ENCODE measurements at places on chromosomes 16 and 17. TPM values are rescaled to one million over a fixed set of nuclear protein-coding genes. Genes with fewer than 3 reads are reported as not detected.

GRCh38 chr16:3054965-3055733, 8.8 kb downstream of the MMP25 start:
- no peak for DNase-seq
- H3K4me1 ChIP-seq: no peaks in the 10 kb centered on the region
- no peak overlapping the region for H3K4me3 ChIP-seq
- H3K27ac ChIP-seq: no peak overlapping the region
- no peaks in the 10 kb centered on the region for H3K36me3 ChIP-seq

DNA sequence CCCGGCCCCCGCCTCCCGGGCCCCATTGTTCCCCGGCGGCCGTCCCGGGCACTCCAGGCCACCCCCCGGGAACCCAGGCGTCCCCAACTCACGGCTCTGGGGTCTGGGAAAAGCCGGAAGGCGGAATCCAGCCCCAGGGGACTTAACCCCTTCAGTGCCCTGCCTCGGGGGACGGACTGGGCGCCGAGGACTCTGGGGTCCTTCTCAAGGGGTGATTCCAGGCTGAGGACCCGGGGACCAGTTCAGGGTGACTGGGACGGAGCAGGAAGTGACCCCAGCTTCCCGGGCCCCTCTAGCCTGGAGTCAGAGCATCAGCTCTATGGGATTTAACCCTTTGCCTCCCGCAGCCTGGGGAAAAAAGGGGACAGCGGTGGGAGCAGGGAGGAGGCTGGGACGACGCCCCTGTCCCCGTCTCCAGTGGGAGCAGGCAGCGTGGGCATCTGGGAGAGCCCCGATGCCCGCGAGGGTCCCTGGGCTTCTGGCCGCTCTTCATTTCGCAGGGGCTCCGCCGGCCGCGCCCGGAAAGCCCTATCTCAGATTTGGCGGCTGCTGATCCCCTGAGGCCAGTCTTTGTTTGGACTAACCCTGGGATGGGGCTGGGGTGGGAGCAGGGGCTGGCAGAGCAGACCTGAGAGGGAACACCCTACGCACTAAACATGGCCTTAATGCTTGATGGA, at the start of gene ZNF629:
TSS of gene ZNF629 (minus strand) at position 270 of the 677 bp plus-strand sequence. CDS start 2,723 bp downstream, outside the sequence.
- H3K4me3 ChIP-seq: peak within 1 kb of the TSS; percentile 95
- H3K36me3 ChIP-seq: peaks cover 12% of the 10 kb centered on the region
- DNase-seq: peak; percentile 67
- H3K27me3 ChIP-seq: no peaks in the 10 kb centered on the region

DNA sequence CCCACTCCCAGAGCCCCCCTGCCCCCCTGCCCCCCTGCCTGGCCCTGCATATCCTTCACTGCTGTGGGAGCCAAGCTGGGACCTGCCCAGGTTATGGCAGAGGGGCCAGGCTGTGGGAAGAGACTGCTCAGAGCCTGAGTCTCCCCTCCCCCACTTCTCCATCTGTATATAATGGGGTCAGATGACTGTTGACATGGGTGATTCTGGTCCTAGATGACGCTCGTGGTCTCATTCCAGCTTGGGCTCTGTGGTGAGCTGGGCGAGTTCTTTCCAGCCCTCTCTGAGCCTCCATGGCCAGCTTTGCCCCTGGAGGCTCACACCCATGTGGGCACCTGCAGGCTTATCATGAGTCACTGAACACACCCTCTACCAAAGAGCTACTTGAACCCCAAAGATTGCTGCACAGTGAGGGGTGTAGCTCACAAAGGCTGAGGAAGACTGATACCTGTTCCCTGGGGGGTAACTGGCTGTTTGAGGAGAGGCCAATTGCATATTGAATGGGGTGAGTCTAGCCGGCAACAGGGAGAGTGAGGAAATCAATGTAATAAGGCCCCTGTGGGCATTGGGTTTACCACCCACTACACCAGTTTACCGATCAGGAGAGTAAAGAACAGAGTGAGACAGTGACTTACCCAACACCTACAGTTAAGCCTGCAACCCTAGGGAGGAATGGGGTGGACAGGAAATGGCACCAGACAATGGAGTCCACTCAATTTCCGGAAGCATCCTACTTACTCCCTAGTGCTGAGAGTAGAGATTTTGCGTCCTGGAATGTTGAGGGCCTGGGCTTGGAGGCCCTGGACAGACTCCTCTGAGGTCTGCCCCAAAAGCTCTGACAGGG, 4.2 kb upstream of the SREBF1 start:
- H3K4me3 ChIP-seq: no peak overlapping the region
- peak overlapping the region; percentile 96 for H3K27ac ChIP-seq
- DNase-seq: peak; percentile 46

- H3K4me1 ChIP-seq: no peaks in the 10 kb centered on the region
- DNase-seq: no peak
- no peaks in the 10 kb centered on the region for H3K36me3 ChIP-seq
- H3K27ac ChIP-seq: no peak overlapping the region
- no peak overlapping the region for H3K4me3 ChIP-seq
Observed at GRCh38 chr16:6827267-6827666, 505.4 kb upstream of the RBFOX1 start.

GRCh38 chr17:77200711-77201110, 59.9 kb downstream of the SEC14L1 start:
- no peak overlapping the region for H3K4me3 ChIP-seq
- H3K36me3 ChIP-seq: peaks cover 20% of the 10 kb centered on the region
- H3K27ac ChIP-seq: no peak overlapping the region

DNA sequence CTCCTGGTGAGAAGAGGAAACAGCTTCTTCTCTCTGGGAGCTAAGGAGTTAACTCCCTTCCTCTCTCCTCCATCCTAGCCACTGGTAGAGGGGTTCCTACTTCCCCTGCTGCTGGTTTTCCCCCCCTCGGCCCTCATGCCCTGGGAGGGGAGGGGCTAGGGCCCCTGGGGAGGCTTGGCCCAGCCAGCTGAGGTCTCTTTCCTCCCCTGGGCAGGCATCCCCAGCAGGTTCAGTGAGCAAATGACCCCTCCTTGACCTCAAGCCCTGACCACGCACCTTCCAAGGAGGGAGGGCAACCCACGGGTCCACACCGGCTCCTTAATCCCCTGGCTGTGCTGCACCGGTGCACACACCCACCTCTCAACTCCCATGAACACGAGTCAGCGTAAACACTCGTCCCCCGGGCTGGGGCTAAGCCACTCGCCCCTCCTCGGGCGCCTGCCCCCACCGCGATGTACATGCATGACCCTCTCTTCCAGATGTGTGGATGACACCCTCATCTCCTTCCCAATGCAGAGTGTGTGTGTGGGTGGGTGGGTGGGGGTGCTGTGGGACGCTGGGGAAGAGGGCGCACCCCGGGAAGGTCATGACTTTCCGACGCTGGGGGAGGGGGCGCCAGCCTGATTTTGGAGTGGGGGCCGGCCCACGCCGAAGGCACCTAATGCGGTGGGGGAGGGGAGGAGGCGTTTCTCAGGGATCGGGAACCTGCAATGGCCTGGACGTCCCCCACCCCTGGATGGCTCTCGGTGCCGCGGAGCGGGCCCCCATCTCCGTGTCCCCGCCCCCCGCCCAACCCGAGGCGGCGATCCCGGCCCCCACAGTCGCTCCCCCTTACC, 33.7 kb downstream of the SRCIN1 start:
- no peak overlapping the region for H3K27ac ChIP-seq
- no peak for DNase-seq
- no peak overlapping the region for H3K4me3 ChIP-seq
- no peaks in the 10 kb centered on the region for H3K4me1 ChIP-seq

- H3K4me3 ChIP-seq: no peak overlapping the region
- H3K27ac ChIP-seq: no peak overlapping the region
- peak; percentile 6 for DNase-seq
- no peaks in the 10 kb centered on the region for H3K36me3 ChIP-seq
Observed at GRCh38 chr16:3214904-3215600, 19.9 kb downstream of the ZNF200 start.

GRCh38 chr17:77700165-77700881, 258.2 kb upstream of the TNRC6C start:
- H3K36me3 ChIP-seq: no peaks in the 10 kb centered on the region
- no peaks in the 10 kb centered on the region for H3K4me1 ChIP-seq

DNA sequence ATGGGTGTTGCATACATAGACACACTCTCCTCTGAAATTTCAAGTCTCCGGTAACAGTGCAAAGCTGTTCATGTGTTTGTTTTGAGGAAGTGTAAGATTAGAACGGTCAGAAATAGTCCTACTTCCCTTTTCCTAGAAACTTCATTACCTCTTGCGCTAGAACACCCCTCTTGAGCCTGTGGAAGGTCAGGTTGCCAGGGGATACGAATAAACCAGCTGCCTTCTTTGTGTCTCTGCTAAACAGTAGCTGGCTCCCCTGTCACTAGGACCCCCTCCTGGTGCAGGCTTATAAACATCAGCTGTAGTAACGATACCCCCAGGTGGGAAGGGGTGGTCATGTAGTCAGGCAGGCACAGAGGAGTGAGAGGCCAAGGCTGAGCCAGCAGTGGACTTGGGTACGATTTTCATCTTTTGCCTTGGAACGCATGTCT, 113.4 kb upstream of the RCVRN start:
- H3K36me3 ChIP-seq: no peaks in the 10 kb centered on the region
- no peak overlapping the region for H3K4me3 ChIP-seq
- no peak for DNase-seq
- no peak overlapping the region for H3K27ac ChIP-seq
- H3K4me1 ChIP-seq: no peaks in the 10 kb centered on the region

DNA sequence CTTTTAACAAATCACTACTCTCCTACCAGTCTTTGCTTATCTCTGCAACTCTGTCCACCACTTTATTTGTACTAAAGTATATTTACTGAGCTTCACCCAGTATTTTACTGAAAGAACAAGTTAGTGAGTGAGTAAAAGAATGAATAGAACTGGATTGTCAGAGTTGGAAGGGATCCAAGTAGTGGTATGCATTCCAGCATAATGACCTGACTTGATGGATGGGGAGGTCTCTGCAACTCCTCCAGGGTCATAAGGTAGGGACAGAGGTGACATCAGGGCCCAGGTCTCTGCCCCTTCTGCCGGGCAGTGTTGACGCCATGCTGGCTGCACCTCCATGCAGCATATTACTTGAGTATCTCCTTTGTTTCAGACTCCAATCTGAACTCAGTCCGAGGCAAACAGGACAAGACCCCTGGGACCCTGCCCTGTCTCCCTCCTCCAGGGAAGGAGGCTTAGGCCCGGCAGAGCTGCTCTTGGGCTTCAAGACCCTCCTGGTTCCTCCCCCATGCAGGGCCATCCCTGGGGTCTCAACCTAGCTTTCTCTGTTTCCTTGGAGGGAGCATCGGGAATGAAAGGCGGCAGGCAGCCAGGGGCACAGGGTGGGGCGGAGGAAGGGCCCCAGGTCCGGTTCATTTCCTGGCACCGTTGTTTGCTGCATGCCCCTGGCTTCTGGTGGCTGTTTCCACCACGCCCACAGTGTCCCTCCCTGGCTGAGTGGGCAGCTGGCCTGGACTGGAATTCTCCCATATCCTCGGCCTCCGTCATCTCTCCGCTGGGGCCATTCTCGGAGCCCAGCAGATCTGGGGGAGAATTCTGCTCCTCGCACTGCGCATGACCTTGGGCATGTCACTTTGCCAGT, 12.4 kb upstream of the ITGA3 start:
- DNase-seq: peak; percentile 64
- H3K27ac ChIP-seq: no peak overlapping the region
- H3K4me3 ChIP-seq: no peak overlapping the region
- H3K4me1 ChIP-seq: peaks cover 10% of the 10 kb centered on the region

- H3K36me3 ChIP-seq: peaks cover 3% of the 10 kb centered on the region
- DNase-seq: no peak
- no peaks in the 10 kb centered on the region for H3K27me3 ChIP-seq
- H3K27ac ChIP-seq: no peak overlapping the region
Observed at GRCh38 chr16:3503523-3503922, 2.7 kb downstream of the CLUAP1 start.

- no peaks in the 10 kb centered on the region for H3K27me3 ChIP-seq
- peaks cover 29% of the 10 kb centered on the region for H3K36me3 ChIP-seq
- no peak overlapping the region for H3K4me3 ChIP-seq
- H3K4me1 ChIP-seq: peaks cover 17% of the 10 kb centered on the region
Observed at GRCh38 chr16:68299571-68300453, 10.9 kb downstream of the SLC7A6OS start.

- peak; percentile 29 for DNase-seq
- H3K27me3 ChIP-seq: no peaks in the 10 kb centered on the region
- peaks cover 19% of the 10 kb centered on the region for H3K36me3 ChIP-seq
- H3K4me1 ChIP-seq: peaks cover 3% of the 10 kb centered on the region
- no peak overlapping the region for H3K27ac ChIP-seq
Observed at GRCh38 chr17:36493956-36494355, 7.5 kb downstream of the ZNHIT3 start.

DNA sequence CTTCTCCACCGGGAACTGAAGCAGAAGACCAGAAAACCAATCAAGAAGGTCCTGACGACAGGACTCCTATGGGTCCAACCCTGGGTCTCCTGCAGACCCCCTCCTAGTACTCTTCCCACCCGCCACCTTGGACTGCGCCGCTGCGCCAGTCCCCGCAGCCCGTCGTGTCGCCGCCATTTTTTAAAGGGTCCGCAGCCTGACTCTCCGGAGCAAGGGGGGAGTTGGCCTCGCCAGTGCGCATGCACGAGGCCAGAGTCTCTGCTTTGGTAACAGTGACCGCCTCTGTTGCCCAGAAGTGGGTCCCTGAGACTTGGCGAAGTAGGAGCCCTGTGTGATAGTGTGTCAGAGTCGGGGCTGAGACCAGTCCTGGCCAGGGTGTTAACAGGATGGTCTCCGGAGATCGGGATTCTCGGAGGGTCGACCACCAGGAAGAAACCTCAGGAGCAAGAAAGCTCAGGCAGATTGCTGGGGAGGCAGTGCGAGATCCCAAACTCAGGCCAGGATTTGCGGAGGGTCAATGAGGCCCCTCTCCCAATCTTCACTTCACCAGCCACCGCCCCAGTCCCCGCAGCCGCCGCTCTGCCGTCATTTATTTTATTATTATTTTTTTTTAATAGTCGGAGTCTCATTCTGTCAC, 612.5 kb downstream of the KCNJ18 start:
- DNase-seq: no peak
- H3K27ac ChIP-seq: no peak overlapping the region
- no peaks in the 10 kb centered on the region for H3K36me3 ChIP-seq

GRCh38 chr16:79656553-79657115, 56.1 kb upstream of the MAF start:
- no peak overlapping the region for H3K27ac ChIP-seq
- no peak overlapping the region for H3K4me3 ChIP-seq
- peaks cover 8% of the 10 kb centered on the region for H3K4me1 ChIP-seq
- no peaks in the 10 kb centered on the region for H3K27me3 ChIP-seq

DNA sequence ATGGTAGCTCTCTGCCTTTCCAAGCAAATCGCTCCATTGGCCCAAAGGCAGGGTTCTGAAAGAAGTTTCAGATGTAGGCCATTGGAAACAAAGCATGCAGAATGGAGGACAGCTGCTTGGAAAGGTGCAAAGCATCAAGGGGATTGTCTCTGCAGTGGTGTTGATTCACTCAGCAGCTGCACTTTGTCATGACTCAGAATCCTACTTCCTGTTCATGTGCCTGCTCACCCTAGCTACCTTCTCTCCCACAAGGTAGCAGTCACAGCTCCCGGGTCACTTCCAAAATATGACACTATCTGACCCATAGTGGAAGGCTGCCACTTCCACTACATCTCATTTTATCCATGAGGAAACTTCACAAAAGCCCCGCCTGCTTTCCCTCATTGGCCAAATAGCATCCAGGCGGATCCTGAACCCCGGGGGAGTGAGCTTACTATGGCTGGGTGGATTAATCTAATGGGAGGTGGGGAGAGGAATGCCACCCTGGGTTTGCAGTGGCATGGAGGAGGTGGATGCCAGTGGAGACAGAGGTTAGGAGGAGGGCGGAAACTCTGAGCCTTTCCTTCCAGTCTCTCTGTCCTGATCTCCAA, 74.7 kb upstream of the NKD1 start:
- H3K36me3 ChIP-seq: no peaks in the 10 kb centered on the region
- no peaks in the 10 kb centered on the region for H3K4me1 ChIP-seq
- peak; percentile 34 for DNase-seq
- peaks cover 7% of the 10 kb centered on the region for H3K27me3 ChIP-seq

MGAT5B gene
- total RNA-seq: 0.17 TPM

CCL1 gene
- not detected for total RNA-seq

CDK5RAP3 gene
- total RNA-seq: 118 TPM

NLRC3 gene
- 0.17 TPM for total RNA-seq

MPP2 gene
- 1.3 TPM for total RNA-seq

ITGAD gene
- total RNA-seq: not detected

TNFSF12 gene
- 9.6 TPM for total RNA-seq

ZFHX3 gene
- total RNA-seq: 7.3 TPM

NPIPA8 gene
- not detected for total RNA-seq
